ENCODE measurements at places on chromosomes 3 and 15.

GRCh38 chr15:39130556-39131379 is 450.1 kb upstream of the THBS1 start:
- no peak for DNase-seq

DNA sequence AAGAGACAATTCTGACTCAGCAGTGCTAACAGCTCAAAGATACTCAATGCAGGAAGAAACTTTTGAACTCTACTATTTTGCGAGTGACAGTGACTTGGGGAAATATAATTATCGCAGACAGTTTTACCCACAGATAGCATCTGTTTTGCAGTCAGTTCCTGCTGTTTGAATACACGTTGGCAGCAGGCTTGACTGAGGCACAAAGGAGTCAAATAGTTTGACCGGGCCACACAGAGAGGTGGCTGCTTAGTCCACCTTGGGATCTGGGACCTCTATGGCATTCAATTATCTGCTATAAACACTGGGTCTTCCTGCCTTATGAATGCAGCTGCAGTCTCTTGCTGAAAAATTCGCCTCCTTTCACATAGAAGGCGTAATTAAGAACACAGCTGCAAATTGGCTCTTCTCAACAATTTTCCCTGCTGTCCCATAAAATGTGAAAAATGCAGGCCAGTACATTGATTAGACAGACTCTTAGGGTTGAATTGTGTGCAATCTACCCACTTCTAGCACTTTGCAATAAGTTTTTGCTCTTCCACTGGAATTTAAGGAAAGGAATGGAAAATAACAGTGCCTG is 56.5 kb downstream of the OTOL1 start:
- DNase-seq: no peak

DNA sequence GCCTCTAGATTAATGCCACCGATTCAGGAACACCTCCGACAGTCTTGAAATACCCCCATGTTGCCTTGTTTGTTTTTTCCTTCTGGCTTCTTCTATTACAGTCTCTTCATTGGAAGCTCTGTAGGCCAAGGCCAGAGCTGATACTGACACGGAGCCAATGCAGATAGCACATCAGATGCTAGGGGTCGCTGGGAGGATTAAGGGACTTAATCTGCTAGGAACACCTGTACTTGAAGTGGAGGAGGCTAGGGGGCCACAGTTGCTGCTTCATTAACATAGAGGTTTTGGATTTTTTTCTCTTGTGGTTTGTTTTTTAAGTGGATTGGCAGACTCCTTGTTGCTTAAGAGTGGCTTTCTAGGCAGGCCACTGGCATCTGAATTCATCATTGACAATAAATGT is 49.6 kb downstream of the PARP14 start:
- no peak for DNase-seq

GRCh38 chr15:99073008-99073717 is 31.7 kb upstream of the SYNM start:
- DNase-seq: no peak

Measured in activated naive CD4-positive, alpha-beta T cell (primary cell).